ENCODE measurements at places on chromosomes 5 and 9. TPM values are rescaled to one million over a fixed set of nuclear protein-coding genes. Genes with fewer than 3 reads are reported as not detected.

- H3K36me3 ChIP-seq, result no peaks in the 10 kb centered on the region
- no peak overlapping the region for H3K27ac ChIP-seq
- H3K4me3 ChIP-seq, result no peak overlapping the region
Observed at GRCh38 chr9:84397822-84398221, 57.3 kb upstream of the SLC28A3 start.

DNA sequence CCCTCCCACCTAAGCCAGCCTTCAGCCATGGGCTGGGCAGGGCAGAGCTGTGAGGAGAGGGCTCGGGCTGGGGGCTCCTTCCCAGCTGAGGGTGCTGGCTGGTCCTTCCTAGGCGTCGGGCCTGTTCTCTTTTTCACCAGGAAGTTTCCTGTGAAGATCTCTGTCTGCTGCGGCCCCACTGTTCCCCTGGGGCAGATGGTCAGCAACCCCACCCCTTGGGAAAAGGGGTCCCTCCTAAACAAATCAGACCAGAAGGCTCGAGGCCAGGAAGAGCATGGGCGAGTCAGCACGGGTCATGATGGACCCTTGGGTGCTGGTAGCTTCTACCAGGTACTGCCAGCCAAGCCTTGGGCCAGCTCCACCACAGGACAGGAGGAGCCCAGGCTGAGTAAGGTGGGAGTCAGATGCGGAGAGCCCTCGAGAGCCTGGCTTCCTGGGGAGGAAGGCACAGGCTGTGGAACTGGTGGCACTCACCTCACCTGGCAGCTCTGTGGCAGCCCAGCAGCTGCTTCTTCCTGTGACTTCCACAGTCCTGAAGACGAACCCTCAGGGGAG is 3.5 kb downstream of the CACNA1B start:
- H3K4me3 ChIP-seq, result no peak overlapping the region
- H3K4me1 ChIP-seq, result no peaks in the 10 kb centered on the region
- H3K27me3 ChIP-seq, result no peaks in the 10 kb centered on the region
- no peaks in the 10 kb centered on the region for H3K36me3 ChIP-seq
- no peak for DNase-seq

DNA sequence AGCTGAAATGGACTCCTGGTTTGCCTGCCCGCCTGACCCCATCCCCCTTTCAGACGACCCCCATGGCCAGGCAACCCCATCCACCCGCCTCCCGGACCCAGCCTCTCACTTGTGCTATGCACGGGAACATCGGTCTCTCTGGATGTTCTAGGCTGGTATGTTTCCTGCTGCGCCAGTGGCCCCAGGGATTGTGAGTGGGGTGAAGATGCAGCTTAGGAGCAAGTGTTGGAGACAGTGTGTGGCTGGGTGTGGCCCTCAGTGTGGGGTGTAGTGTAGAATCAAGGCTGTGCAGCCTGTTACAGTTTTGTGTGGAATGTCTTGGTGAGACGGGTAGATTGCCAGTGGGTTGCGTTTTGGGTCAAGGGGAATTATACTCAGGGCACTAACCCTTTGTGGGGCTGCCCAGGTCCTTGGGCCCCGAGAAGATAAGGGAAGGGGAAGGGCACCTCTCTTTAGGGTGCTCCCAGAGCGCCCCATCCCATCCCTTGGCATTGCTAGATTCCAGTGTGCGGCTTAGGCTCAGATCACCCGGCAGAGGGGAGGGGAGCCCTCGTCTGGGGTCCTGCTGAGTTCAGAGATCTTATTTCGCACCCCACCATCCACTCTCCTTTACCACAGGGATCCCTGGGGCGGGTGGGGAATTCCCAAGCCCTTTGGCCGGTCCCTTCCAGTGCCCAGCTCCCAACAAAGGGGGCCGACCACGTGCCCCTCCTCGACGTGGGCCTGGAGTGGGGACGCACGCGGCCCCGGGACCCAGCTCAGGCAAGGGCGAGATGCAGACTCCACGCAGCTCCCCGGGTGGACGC is 4.6 kb downstream of the IER5L start:
- H3K36me3 ChIP-seq, result no peaks in the 10 kb centered on the region

DNA sequence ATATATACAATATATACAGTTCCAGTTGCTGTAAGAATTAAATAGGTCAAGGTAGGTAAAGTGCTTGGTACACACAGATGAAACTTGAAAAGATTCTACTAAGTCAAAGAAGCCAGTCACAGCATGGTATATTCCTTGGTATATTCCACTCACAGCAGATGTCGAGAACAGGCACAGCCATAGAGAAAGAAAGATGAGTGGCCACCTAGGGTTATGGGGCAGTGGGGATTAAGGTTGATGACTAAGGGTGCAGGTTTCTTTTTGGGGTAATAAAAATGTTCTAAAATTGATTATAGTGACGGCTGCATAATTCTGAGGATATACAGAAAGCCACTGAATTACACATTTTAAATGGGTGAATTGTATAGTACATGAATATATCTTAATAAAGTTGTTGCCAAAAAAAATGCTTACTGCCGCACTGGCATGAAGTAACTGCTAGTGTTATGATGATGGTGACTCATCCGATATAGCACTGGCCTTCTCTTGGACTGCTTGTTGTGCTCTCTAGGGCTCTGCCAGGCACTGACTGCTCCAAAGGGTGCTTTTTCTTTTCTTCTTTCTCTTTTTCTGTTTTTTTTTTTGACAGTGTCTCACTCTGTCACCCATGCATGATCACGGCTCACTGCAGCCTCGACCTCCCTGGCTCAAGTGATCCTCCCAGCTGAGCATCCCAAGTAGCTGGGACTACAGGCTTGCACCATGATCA is 23.5 kb downstream of the TBC1D2 start:
- DNase-seq, result no peak
- no peaks in the 10 kb centered on the region for H3K4me1 ChIP-seq

DNA sequence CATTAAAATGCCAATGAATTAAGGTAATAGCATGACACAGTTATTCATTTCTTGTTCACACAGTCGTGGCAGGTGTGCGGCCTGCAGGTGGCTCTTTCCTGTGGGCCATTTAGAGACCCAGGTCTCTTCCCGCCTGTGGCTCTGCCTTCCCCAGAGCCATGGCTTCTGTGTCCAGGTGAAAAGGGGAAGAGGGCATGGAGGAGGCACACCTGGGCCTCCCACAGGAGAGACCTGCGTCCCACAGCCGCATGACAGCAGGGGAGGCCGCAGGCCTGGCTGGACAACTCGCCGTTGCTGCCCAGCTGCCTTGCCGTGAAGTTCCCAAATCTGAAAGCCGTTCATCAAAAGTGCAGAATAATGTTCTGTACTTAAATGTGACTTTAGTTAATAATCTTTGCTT is 14.4 kb upstream of the PLEKHG4B start:
- H3K4me3 ChIP-seq, result no peak overlapping the region
- no peak for DNase-seq
- no peaks in the 10 kb centered on the region for H3K27me3 ChIP-seq

DNA sequence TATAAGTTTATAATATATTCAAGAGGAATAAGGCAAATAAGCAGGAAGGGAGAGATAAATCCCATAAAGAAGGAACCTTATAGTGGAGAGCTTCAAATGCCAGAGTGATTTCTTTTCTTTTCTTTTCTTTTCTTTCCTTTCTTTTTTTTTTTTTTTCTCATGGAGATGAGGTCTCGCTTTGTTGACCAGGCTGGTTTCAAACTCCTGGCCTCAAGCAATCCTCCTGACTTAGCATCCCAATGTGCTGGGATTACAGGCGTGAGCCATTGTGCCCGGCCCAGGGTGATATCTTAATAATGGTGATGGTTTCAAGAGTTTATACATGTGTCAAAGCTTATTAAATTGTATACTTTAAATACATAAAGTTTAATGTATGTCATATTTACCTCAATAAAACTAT is 19.6 kb upstream of the FOCAD start:
- H3K4me3 ChIP-seq, result no peak overlapping the region
- no peak overlapping the region for H3K27ac ChIP-seq
- H3K4me1 ChIP-seq, result peaks cover 11% of the 10 kb centered on the region
- H3K36me3 ChIP-seq, result no peaks in the 10 kb centered on the region
- DNase-seq, result no peak

SLC36A3 gene
- not detected for total RNA-seq

GRCh38 chr5:27821681-27822080 is 783.3 kb upstream of the CDH9 start:
- no peaks in the 10 kb centered on the region for H3K27me3 ChIP-seq
- no peaks in the 10 kb centered on the region for H3K36me3 ChIP-seq
- no peak overlapping the region for H3K4me3 ChIP-seq
- no peak overlapping the region for H3K27ac ChIP-seq
- no peaks in the 10 kb centered on the region for H3K4me1 ChIP-seq
- no peak for DNase-seq

CTSV gene
- total RNA-seq, result 0.53 TPM

GRCh38 chr9:113600023-113600823 is 136.7 kb downstream of the RGS3 start:
- H3K4me3 ChIP-seq, result no peak overlapping the region
- H3K36me3 ChIP-seq, result no peaks in the 10 kb centered on the region
- no peaks in the 10 kb centered on the region for H3K27me3 ChIP-seq
- no peak overlapping the region for H3K27ac ChIP-seq
- no peak for DNase-seq

DNA sequence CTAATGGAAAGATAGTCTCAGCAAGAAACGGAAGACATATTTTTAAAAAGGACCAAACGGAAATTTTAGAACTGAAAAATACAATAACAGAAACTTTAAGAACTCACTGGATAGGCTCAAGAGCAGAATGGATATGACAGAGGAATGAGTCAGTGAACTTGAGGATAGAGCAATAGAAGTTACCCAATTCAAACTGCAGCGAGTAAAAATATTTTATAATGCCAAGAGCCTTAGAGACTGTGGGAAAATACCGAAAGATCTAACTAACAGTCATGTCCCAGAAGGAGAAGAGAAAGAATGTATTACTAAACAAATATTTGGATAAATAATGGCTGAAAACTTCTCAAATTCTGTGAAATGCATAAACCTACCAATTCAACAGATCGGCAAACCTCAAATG is 40.8 kb downstream of the ADAMTS2 start:
- no peak for DNase-seq
- H3K27me3 ChIP-seq, result no peaks in the 10 kb centered on the region
- H3K27ac ChIP-seq, result no peak overlapping the region
- H3K4me1 ChIP-seq, result no peaks in the 10 kb centered on the region
- no peak overlapping the region for H3K4me3 ChIP-seq

RNF208 gene
- total RNA-seq, result 2.7 TPM

DNA sequence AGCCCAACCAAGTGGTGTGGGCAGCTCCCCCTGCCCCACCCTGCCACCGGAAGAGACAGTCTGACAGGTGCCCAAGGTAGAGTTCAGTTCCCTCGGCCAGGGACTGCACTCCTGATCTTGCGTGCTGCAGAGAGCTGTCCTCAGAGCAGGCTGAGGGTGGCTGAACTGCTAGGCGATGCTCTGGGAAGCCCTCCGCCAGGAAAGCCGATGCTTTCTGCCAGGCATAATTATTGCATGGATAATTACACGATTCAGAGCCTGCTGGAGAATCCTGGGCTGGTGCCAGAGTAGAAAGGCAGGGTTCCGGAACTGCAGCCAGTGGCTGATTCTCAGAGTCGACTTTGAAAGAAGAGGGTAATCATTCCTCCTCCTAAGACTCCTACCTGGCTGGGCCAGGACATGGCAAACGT is 19.3 kb downstream of the KCNIP1 start:
- H3K27me3 ChIP-seq, result no peaks in the 10 kb centered on the region
- no peaks in the 10 kb centered on the region for H3K36me3 ChIP-seq
- H3K27ac ChIP-seq, result no peak overlapping the region
- no peak overlapping the region for H3K4me3 ChIP-seq
- H3K4me1 ChIP-seq, result no peaks in the 10 kb centered on the region

GRCh38 chr5:72518001-72518683 is 10.9 kb upstream of the ZNF366 start:
- no peaks in the 10 kb centered on the region for H3K4me1 ChIP-seq
- H3K27ac ChIP-seq, result no peak overlapping the region
- H3K27me3 ChIP-seq, result no peaks in the 10 kb centered on the region
- H3K4me3 ChIP-seq, result no peak overlapping the region
- H3K36me3 ChIP-seq, result no peaks in the 10 kb centered on the region

DNA sequence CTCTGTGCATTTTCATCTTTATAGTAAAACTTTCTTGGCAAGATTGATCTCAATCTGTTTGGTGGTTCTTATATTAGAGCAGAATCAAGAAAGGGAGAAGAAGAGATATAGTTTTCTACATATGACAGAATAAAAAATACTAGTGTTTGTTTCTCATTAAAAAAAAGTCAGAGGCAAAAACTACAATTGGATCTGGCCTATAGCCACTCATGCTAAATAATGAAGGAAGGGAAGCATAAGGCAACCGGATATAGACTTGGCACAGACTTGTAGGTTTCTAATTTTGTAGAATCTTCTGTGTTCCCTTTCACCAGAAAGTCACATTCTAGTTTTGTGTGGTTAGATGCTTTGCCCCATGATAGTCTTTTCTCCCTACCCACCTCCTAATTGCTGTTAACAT is 306.2 kb downstream of the PIK3R1 start:
- H3K4me3 ChIP-seq, result no peak overlapping the region
- no peaks in the 10 kb centered on the region for H3K4me1 ChIP-seq
- no peaks in the 10 kb centered on the region for H3K27me3 ChIP-seq
- no peaks in the 10 kb centered on the region for H3K36me3 ChIP-seq

DNA sequence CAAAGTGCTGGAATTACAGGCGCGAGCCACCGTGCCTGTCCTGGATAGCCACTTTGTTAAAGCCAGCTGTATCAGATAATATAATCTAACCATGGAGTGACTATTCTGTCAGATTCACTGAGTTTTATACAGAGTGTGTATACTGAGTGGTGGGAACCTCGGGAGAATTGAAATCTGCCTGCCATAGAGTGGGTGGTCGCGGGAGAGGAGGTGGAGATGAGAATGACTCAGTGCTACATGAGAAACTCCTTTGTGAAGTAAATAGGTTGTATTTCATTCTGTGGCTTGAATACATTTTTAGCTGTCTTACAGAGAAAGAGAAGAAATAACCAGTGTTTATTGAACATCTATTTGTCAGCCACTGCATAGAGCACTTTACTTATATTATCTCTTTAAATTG is 26.4 kb downstream of the ATP6V0E1 start:
- H3K27me3 ChIP-seq, result no peaks in the 10 kb centered on the region
- no peak overlapping the region for H3K4me3 ChIP-seq
- H3K36me3 ChIP-seq, result peaks cover 4% of the 10 kb centered on the region
- peaks cover 7% of the 10 kb centered on the region for H3K4me1 ChIP-seq
- no peak for DNase-seq
